ENCODE measurements at places on chromosomes 6 and 20.

- no peak for DNase-seq
Observed at GRCh38 chr6:43927532-43928210, 157.7 kb downstream of the VEGFA start.

DNA sequence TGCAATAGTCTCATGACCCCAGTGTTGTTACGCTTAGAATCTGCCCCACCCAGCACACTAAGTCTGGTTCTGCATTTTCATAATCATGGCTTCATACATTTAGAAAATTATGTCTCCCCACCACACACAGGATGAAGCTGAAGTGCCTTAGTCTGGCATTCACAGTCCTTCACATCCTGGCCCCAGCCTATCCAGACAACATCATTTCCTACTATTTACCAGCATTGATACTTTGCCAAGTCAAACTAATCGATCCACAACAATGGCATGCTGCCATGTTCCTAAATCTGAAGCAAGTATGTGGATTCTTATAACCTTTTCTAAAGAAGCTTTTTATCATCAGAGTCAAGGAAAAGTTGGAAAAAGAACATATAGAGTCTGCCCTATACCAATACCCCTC, 132.4 kb upstream of the FBXL4 start:
- DNase-seq: no peak

GRCh38 chr6:156348849-156349248, 428.3 kb upstream of the ARID1B start:
- no peak for DNase-seq

DNA sequence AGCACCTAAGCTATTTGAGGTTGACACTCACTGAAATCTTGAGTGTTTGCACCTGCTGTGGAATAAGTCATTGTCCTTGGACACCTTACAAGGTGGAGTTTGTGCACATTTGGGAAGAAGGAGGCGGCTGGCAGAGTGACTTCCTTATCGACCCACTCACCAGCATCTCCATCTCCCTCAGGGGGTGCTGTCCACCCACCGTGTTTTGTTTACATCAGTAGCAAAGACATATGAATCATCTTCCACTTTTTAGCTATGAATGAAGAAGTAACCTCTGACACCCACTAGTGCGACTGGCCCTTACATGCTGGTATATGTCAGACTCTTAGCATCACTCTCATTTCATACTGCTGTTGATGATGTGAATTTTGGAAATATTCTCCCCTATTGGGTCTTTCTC, 119.5 kb upstream of the SGK1 start:
- DNase-seq: no peak

DNA sequence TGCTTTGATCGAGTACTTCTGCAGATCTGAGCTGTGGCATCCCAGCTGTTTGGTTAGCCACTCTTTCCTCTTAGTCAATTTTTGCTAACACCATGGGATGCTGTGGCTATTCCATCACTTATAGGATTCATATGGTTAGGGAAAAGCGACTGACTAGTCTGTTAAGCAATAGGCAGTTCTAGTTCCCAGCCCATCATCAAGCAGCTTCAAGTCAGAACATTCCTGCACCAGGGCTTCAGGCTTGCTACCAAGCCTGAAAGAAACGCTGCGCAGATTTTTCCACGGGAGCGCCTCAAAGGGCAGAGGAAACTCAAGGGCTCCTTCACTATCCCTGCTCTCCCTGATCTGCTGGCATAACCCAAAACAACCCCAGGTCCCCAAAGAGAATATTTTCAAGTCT, 159.8 kb upstream of the SUPT3H start:
- DNase-seq: no peak

- DNase-seq: no peak
Observed at GRCh38 chr6:128508588-128509296, 11.7 kb downstream of the PTPRK start.

GRCh38 chr6:83429857-83430610, 817 bp downstream of the ME1 start:
- DNase-seq: peak; percentile 5

- no peak for DNase-seq
Observed at GRCh38 chr20:51140671-51141070, 117.8 kb upstream of the KCNG1 start.

DNA sequence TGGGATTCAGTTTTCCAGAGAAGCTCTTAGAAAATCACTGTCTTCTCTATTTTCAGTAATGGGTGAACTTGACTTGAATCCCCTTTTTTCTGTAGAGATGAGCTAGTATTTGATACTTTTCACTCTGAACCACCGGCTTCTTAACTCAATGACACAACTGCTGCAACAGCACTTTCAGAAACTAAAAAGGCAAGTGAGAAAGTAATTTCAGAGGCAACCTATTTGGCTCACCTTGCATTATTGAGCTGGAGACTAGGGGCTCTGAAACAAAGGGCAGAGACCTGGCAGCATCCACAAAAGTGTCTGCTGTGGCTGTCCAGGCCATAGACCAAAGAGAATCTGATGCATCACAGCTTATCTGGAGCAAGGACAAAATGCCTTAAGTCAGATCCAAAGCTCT, 289.8 kb upstream of the IRAK1BP1 start:
- DNase-seq: no peak

DNA sequence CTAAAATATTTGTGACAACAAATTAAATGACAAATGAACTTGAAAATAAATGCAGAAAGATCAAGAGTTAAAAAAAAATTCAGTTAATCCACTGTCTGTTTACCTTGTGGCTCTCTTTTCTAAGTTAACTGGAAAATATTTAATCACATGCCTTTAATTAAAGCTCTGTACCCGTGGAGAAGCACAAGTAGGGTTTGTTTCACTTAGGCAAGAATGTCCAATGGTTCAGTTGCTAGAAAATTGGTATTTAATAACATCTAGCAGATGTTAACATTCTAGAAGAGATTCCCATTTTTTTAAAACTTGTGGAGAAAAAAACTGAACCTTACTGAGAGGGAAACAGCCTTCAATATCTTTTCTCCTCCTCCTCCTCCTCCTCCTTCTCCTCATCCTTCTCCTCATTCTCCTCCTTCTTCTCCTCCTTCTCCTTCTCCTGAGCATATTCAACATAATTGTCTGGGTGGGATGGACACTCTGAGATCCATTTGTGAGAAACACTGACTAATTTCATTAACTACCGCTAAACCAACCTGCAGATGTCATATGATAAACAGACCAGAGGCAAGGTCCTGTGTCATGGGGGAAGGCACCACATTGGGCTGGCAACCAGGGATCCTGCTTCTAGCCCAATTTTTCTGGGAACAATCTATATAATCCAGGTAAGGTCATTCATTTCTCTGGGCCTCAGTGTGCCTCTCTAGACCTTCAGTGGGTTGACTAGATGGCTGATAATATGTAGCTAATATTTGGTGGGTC, 44.1 kb upstream of the AKIRIN2 start:
- DNase-seq: no peak

DNA sequence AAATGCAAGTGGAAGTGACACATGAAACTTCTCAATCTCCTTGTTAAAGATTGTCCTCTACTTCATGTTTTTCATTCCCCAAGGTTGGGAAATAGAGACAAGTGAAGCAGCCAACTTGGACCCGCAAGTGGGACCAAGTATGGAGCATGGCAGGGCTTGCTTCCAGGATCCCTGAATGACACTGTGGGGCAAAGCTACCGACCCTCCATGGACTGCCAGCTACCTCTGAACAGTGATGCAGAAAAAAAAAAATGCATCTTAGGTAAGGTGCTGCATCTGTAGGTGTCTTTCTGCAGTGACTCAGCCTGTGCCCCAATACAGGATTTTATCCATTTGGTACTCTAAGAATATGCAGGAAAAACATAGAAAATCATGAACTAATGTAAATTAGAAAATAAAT, 119.1 kb upstream of the ENPP5 start:
- no peak for DNase-seq

DNA sequence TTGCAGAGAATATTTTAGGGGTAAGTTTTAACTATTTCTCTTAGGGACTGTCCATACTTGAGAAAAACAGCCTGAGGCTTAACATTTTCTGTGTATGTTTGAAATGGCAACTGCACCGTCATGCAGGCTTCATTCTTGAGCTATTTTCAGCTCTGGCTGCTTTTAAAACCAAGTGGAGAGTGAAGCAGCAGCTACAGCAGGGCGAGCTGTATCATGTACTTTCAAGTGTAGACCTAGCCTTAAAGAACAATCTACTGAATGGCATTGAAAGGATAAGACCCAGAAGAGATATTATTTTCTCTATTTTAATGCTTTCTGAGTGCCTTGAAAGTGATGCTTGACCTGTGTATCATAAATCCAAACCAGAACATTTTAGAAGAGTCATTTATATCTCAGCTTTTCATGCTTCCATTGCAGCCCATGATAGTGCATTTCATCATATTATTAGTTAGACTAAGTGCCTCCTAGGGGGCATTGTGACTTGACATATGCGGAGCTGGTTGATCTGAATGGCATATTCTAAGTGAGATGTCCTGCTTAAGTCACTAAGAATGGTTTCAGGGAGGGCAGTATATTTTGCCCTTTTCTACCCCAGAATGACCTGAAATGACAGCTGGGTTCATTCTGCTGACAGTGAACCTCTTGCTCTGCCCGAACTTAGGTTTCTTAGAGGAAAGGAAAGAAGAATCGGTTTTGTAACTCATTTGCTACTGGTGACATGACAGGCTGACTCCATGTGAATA, 85.3 kb downstream of the NKAIN2 start:
- no peak for DNase-seq

- no peak for DNase-seq
Observed at GRCh38 chr20:46992640-46993035, 98.0 kb downstream of the EYA2 start.

DNA sequence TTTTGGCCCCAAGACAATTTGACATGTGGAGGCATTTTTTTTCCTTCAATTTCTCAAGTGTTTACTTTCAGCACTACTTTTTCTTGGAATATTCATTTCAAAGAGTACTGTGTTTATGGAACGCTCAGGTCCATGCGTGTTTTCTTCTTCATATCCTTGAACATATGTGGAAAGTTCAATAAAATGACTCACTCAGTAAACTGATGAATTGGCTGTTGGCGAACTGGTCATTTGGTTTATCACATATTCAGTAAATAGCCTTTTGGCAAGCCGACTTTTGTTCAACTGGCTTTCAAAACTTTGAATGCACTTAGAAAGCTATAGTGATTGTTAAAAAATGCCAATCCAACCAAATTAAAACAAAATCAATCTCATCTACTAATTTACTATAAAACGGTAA, 964.6 kb upstream of the SLC35B3 start:
- DNase-seq: no peak

Data from amygdala (tissue), 56 donors.